ENCODE measurements at places on chromosomes 1 and 21. TPM values are rescaled to one million over a fixed set of nuclear protein-coding genes. Genes with fewer than 3 reads are reported as not detected.

The GJB4 gene
- total RNA-seq = 0.13 TPM

The OVAAL gene
- total RNA-seq = 0.10 TPM

The OR2T35 gene
- not detected for total RNA-seq

The PROK1 gene
- total RNA-seq = not detected

The CLEC20A gene
- not detected for total RNA-seq

The SPRR2G gene
- not detected for total RNA-seq

The MORC3 gene
- total RNA-seq = 6.7 TPM

The TRPM2 gene
- total RNA-seq = 6.7 TPM

The AJAP1 gene
- not detected for total RNA-seq

The NR5A2 gene
- 2.4 TPM for total RNA-seq

The KCND3 gene
- 0.01 TPM for total RNA-seq

The TP73 gene
- 0.61 TPM for total RNA-seq

The OR2G6 gene
- not detected for total RNA-seq

The LCE1F gene
- total RNA-seq = not detected

The CR1 gene
- not detected for total RNA-seq
